Pericardium fibroblast (primary cell): ENCODE measurements at places on chromosomes 6 and 20. TPM values are rescaled to one million over a fixed set of nuclear protein-coding genes. Genes with fewer than 3 reads are reported as not detected.

Gene CDH4
- 0.82 and 2.6 TPM in 2 replicates for total RNA-seq

Gene C6orf163
- total RNA-seq = 0.09 and 0.12 TPM in 2 replicates

Gene SFTA2
- not detected in 2 replicates for total RNA-seq

Gene POPDC3
- 2.7 and 26.6 TPM in 2 replicates for total RNA-seq

Gene SLC52A3
- total RNA-seq = not detected in 2 replicates

Gene SCRT2
- not detected in 2 replicates for total RNA-seq

Gene ZNF334
- 2.0 and 5.4 TPM in 2 replicates for total RNA-seq

Gene ADGRG6
- total RNA-seq = 12.1 and 17.6 TPM in 2 replicates
